T-helper 22 cell (primary cell): ENCODE measurements at places on chromosomes 7 and 10.

DNA sequence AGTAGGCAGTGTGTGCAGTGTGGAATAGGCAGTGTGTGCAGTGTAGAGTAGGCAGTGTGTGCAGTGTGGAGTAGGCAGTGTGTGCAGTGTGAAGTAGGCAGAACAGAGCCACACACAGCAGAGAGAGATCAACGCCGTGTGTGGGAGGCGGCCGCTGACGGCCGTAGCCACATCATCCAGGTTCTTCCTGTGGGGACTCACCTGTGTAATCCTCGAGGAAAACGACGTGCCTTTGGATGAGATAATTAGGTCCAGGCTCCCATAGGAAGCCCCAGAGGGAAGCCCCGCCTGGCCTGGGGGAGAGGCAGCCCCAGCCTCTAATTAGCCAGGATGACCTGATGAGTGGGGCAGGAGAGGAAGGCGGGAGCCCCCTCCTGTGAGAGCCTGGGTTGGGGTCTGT is 25.4 kb downstream of the KNDC1 start:
- DNase-seq: no peak

DNA sequence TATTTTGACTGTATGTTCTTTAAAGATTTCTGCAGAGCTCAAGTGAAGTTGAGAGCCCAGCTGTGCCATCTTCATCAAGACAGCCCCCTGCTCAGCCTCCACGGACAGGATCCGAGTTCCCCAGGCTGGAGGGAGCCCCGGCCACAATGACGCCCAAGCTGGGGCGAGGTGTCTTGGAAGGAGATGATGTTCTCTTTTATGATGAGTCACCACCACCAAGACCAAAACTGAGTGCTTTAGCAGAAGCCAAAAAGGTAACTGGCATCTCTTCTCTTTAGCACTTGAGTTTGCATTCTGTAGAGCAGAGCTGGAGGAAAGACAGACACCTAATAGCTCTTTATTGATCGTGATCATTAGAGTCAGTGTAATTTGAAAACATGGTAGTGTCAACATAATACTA is 33.7 kb downstream of the MCM10 start:
- no peak for DNase-seq

DNA sequence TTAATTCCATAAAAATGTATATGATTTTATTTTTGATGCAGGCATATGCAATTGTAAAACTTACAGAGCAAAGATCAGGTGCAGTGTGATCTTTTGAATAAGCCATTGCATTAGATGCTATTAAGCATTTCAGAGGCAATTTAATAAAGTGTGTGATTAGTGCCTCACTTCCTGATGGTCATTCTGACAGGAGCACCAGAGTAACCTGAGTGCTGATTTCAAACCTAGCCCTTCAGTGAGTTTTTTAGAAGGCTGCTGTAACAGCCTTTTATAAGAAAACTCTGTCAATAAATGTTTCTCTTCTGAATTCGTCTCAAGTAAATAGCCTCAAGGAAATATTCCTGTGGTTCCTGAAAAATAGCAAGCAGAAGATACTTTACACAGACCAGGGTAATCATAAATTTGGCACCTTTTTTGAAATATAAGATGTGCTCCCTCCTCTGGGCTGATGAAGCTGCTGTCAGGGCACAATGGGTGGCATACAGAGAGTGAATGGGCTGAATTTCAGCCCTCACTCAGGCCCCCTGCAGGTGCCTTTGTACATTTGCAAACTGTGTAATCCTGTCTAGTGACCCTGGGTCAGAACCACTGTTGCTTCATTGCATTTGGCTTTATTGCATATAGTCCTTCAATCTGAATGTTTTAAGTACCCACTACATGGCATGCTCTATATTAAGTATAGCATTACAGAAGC is 193.7 kb upstream of the CSTF2T start:
- no peak for DNase-seq

GRCh38 chr10:85527616-85528317 is 838.8 kb downstream of the GRID1 start:
- no peak for DNase-seq

GRCh38 chr10:10910634-10911033 is 107.0 kb upstream of the CELF2 start:
- no peak for DNase-seq

GRCh38 chr7:5214236-5214635 is 24.2 kb downstream of the WIPI2 start:
- DNase-seq: no peak

DNA sequence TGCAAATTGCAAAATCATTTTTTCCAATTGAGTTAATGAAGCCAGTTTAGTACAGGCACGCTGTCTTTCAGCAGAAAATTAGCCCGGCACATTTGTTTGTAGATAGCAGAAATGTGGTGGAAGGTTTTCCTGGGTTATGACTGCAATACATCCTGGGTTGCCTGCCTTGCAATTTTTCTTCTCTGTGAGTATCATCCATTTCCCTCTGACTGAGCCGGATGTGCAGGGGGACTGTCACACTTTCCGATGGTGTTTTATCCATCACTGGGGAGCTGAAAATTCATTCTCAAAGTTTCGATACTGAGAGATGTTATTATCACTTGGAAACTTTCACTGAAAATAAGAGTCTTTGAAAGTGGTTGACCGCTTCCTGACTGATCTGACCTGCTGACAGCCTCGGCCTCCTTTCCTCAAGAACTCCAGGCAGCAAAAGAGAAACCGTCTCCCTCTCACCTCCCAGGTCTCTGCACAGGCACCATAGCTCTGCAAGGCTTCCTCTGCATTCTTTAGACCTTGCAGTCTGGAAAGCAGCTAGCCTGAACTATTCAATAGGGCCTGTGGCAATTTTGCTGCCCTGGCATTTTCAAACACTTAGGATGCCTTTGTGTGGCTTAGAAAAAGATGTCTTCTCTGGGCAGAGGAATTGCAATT is 320.8 kb upstream of the NRP1 start:
- no peak for DNase-seq

DNA sequence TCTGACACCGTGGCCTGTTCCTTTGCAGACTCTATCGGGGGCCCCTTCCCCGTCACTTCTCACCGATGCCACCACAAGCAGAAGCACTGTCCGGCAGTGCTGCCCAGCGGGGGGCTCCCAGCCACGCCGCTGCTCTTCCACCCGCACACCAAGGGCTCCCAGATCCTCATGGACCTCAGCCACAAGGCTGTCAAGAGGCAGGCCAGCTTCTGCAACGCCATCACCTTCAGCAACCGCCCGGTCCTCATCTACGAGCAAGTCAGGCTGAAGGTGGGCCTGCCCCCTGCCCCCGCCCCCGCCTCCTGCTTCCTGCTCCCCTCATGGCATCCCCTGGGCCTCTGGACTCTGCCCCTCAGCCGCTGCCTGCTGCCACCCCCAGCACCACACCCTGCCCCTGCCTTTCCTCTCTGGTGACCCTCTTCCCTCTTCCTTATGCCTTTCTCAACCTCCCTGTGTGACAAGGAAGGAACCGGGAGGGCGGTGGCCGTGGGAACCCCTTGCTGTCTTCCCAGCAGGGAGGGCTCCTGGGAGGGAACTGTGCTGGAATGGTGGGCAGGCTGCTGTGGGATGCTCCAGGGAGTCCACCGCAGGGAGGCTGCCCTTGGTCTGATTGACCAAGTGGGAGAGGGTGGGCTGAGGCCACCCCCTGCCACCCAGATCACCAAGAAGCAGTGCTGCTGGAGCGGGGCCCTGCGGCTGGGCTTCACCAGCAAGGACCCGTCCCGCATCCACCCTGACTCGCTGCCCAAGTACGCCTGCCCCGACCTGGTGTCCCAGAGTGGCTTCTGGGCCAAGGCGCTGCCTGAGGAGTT is 77.5 kb downstream of the NEURL1 start:
- no peak for DNase-seq

- DNase-seq: no peak
Measured at GRCh38 chr7:27160145-27160545, 3.7 kb upstream of the HOXA7 start.

- DNase-seq: no peak
Measured at GRCh38 chr7:74464931-74465886, 11.5 kb downstream of the GTF2IRD1 start.

GRCh38 chr10:78328592-78329404 is 295.1 kb downstream of the RPS24 start:
- no peak for DNase-seq

GRCh38 chr7:29217113-29217512 is 22.5 kb downstream of the CHN2 start:
- no peak for DNase-seq

DNA sequence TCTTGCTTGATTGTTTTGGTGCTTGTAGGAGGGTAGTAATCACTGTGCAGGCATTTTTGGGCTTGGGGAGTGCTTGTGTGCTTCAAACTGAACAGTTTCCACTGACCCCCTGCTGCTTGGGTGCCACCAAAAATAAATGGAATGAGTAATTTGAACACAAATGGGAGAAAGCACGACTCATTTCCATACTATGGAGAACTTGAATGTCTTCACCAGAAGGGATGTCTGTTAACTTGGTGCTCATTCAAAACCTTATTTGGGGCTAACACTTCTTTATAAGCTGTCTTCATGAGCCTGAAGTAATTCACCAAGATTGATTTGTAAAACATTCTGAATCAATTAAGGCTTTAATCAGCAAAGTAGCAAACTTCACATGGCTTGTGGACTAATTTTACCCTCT is 560.3 kb downstream of the SDK1 start:
- no peak for DNase-seq

- DNase-seq: no peak
Measured at GRCh38 chr7:155460926-155461613, 3.1 kb downstream of the EN2 start.

DNA sequence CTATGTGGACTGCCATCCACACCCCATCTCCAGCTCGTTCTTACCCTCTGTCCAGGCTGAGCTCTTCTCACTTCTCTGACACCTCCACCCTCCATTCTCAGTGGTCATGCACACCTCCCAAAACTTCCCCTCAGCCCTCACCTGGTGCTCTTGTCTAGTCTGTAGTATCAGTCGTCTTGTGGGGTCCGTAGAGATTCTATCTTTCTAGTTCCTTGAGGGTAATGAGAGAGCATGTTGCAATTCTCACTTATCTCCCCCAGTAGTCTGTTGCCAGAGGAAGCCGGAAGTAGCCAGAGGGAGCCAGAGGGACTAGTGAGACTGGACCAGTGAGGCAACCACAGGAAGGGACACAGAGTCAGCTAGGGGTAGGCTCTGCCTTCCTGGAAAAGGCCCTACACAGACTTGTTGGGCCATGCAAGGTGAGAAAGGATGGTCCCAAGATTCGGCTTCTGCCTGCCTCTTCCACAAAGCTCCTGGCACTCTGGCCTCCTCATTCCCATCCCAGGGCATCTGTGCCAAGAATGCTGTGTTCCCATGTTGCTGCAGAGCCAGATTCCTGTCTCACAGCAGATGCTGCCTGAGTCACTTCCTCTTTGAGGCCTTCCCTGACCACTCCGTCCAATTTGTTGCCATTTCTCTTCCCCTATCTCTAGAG is 50.6 kb upstream of the DUSP5 start:
- no peak for DNase-seq

GRCh38 chr10:28761084-28761846 is 83.9 kb downstream of the BAMBI start:
- no peak for DNase-seq

- DNase-seq: no peak
Measured at GRCh38 chr10:83809001-83809400, 330.3 kb upstream of the GHITM start.

GRCh38 chr7:8982338-8982992 is 549.1 kb downstream of the NXPH1 start:
- no peak for DNase-seq

DNA sequence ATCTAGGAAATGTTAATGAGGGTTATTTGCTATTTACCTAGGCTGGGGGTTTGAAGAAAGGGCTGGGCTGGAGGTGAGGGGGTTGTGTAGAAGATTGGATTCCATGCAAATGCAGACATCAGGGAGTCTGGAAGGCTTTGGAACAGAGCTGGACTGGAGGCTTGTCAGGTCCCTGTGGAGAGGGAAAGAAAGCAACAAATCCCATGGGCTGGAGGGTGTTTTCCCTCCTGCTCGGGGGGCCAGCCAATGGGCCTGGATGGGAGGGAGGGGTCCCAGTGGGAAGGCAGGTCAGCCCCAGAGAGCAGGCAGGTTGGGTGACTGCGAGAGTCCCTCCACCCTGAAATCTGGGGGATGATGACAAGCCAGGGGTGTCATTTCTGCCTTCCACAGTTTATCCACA is 431.8 kb downstream of the RPS24 start:
- no peak for DNase-seq

DNA sequence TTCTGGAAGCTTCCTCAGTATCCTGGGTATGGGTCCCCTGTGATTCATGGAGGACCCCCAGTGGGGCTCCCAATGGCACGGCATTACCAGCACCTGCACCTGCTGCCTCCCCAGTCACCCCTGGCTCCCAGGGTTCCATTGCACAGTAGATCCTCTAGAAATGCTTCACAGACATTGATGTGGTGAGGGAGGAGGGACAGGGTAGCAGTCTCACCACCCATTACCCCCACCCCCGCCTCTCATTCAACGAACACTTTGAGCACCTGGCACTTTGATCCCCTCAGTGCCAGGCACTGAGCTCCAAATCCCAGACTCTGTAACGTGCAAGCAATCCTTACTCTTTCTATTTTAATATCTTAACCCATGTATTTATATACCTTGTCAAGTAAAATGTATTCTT is 26.8 kb upstream of the PSAP start:
- DNase-seq: no peak

GRCh38 chr7:47088329-47089067 is 493.4 kb downstream of the TNS3 start:
- DNase-seq: no peak
